Iris pigment epithelial cell (primary cell): ENCODE measurements at places on chromosomes 1 and 21.

- DNase-seq = peak; percentile 75
Measured at GRCh38 chr1:200040481-200041138, 13.1 kb downstream of the NR5A2 start.

DNA sequence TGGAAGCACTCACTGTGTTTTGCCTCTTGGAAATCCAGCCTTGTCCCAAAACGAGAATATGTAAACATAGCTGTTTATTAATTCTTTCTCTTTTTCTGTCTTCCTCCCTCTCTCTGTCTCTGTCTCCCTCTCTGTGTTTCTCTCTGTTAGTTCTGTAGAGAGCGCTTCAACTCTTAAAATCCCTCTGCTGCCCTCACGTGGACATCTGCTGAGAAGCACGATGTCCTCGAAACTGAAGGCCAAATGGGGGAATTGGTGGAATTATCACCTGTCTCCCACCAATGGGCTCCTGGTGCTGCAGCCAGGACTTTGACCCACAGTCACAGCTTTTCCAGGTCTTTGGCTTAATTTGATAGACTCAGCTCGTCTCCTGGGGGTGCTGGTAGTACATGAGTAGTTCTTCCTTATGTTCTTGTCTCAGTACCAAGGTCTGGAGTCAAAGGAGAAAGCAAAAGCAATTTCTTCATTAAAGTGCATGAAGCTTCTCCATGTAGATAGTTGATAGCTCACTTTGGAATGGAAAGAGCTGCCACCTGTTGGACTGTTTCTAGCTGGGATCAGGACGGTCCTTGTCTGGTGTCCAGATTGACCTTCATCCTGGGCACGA, 5.5 kb upstream of the GBP6 start:
- peak; percentile 74 for DNase-seq

- DNase-seq = no peak
Measured at GRCh38 chr1:8649027-8649426, 168.4 kb downstream of the RERE start.

DNA sequence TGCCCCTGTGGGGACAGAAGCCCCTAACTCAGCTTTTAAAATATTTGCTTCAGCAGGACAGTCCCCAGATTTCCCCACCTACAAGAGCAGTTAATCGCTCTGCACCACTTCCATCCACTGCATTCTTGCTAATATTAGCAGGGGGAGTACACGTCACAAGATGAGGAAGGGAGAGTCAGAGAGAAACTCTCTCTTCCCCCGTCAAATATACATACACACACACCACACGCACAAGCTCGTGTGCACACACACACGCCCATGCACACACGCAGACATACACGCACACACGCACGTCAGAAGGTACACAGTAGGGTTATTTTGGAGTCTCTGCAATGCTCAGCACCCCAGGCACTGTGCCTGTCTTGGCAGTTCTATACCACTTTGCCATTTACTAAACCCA, 2.1 kb downstream of the CLCA1 start:
- DNase-seq = no peak

DNA sequence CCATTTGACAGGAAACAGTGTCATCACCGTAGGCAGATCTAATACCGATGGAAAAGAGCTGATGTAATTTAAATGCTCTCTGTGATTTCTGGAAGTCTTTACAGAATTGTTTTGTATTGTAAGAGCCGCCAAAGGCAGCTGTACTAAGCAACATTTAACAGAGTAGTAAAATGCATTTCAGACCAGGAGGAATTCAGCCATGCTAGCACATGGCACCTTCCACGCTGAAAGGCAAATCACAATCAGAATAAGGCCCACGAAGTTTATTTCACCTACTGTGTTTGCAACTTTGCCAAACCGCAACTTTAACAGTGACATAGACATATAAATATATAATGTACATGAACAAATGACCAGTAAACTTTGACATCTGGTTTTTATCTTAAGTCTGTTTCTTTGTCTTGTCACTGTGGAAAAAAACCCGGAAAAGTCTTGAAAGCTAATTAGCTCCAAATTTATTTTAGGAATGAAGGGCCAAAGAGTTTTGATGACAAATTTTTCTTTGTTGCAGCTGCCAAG, 26.1 kb upstream of the DISC1 start:
- peak; percentile 35 for DNase-seq

DNA sequence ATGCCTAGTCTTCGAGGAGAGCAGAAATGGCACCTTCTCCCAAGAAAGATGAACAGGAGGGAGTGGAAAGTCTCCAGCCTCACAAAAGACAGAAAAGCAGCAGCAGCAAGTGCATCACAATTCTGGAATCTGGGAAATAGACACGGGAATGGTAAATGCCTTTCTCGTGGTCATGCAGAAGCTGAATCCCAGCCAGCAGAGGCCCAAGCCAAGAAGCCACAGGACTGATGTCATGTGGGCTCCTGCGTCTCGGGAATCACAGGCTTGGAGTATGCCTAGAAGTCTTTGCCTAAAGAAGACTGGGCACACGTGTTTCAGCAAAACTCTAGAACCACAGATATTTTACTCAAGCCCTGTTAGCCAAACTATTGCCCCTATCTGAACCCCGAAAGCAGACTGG, 260.3 kb upstream of the PLD5 start:
- peak; percentile 5 for DNase-seq

GRCh38 chr21:39178421-39178820, 4.8 kb downstream of the PSMG1 start:
- no peak for DNase-seq

DNA sequence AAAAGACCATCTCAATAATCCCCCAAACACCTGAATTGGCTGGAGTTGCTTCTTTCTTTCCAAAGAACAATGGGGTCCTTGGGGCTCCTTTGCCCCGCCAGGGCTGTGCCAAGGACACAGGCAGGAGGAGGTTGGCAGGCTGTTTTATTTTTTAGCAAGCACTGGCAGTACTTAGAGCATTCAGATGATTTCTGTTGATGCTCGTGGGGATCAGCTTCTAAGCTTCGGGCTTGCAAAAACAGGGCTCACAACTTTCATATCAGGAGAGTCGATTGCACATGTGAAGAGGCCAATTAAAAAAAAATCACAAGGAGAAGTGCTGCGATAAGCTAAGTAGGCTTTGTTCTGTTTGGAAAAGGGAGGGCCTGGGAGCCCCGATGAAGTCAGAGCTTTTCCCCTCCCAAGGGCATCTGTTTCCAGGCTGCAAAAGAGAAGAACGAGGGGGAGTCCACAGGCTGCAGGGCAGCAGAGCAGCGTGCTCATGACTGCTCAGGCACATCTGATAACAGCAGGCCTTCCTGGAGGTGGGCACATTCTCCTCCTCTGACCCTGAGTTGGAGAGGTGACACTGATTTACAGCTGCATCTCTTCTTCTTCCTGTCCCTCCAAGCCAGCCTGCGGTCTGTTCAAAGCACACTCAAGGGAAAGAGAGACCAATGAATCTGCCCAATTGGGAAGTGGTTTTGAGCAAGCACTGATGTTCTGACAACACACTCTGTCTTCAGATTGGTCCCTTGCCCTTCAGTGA, 27.3 kb upstream of the BCAR3 start:
- DNase-seq = no peak

DNA sequence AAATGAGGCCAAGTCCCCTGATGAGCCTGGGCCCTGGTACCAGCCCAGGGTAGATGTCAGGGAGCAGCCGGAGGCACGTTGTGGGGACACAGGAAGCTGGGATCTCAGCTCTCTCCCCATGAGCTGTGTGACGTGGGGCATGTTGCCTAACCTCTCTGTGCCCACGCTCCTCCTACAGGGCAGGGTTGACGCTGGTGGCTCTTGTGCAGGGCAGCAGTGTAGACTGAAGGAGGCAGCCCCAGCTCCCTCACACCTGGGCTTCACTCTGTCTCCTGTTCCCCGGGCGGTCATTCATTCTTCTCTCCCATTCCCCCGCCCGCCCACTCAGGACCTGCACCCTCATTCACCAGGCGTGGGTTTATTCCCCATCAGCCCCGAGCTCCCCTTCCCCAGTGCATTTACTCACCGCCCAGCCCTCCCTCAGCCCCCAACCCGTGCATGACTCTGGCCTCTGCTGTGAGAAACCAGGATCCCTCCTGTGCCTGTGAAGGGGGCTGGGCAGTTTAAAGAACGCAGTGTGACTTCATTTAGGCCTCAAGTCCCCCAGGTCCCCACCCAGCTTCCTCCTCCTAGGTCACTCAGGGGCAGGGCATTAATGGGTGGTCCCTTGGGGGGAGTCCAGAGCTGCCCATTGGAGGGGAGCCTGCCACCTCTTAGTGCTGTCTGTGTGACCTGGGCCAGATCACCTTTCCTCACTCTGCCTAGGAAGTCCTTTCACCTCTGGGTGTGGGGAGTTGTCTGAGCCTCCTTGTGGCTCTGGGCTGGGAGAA, 285.7 kb downstream of the PTPRU start:
- no peak for DNase-seq

DNA sequence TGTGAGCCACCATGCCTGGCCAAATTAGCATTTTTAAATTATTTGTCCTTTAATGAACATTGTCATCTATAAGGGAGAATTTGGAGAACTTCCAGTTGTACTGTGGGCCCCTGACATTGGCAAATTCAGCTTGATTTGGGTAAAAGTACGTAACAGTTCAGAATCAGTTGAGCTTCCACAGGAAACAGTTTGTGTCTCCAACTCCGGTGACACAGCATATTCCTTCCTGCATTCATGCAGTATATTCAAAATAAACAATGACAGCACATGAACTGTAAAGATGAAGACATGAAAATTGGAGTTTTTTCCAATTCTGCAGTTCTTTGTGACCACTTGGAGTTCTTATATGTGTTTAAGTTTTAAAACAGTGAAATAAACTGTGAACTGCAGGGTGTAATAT, 28.2 kb downstream of the RNF220 start:
- peak; percentile 50 for DNase-seq

- DNase-seq = no peak
Measured at GRCh38 chr21:14677013-14677412, 130.9 kb upstream of the SAMSN1 start.

DNA sequence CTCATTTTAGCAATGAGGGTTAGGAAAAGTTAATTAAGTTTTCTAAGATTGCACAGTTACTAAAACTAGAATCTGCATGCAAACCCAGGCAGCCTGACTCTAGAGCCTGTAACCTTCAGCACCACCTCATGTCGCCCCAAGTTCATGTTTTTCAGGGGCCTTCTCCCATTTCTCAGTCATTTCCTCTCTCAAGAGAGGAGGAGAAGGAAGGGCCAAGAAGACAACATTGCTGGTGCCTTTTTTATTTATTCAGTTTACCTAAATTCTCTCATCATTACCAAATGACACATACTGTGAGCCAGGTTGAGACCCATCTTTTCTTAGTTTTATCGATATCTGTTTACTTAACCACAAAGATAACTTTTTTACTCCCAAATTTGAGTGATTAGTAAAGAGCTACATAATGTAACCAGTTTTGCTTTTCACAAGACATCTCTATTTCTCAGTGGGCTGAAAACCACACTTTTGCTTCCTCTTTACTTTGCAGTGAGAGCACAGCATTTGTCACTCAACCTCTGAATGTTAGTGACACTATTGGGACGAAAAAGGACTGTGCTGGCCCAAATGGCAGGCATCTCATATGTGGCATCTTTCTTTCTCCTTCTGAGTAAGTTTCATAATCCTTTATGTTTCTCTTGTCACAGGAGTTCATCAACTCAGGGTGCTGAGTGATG, at the start of gene CD101:
Gene CD101 (plus strand): TSS at position 507 of the 674 bp plus-strand sequence. CDS start 58 bp downstream, at position 565.
- no peak for DNase-seq

- DNase-seq = no peak
Measured at GRCh38 chr1:235940285-235940684, 73.6 kb upstream of the LYST start.

DNA sequence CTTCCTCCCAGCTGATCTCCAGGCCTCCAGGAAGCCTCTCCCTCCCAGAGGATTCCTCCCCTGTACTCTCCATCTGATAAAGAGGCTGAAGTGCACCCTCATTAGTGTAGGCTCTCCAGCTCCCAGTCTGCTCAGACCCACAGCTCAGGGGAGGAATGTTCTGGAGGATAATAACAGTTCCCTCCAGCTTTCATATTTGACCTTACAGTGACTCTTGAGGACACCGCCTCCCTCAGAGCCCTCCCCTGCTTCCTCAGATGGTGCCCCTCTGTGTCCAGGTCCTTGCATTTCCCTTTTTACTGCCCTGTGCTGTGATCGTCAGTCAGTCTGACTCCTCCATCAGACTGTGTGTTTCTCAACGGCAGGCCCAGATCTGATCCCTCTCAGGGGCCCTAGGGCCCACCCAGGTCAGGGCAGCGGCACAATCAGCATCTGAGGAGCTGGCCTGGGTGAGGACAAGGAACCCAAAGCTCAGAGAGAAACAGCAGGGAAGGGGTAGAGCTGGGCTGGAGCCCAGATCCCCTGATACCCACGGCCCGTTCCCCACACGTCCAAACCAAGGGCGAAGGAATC, 1.1 kb upstream of the SHISAL2A start:
- no peak for DNase-seq

DNA sequence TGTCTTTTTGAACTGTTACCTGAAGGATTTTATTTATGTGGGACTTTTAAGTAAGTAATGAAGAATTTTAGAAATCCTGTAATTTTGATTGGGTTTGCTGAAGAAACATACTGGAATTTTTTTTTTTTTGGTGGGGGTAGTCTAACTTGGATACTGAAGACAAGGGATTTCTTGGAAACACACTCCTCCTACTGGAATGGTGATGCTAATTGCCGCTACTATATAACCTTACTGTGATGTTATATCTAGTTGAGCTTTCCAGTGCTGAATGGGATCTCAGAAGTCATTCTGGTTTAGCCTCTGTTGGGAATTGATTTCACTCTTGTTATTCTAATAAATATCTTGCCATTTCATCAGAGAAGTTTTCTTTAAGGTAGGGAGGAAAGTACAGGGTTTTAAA, 8.4 kb downstream of the PPP2R5A start:
- peak; percentile 20 for DNase-seq

- peak; percentile 94 for DNase-seq
Measured at GRCh38 chr21:37149411-37149810, 76.4 kb downstream of the TTC3 start.

DNA sequence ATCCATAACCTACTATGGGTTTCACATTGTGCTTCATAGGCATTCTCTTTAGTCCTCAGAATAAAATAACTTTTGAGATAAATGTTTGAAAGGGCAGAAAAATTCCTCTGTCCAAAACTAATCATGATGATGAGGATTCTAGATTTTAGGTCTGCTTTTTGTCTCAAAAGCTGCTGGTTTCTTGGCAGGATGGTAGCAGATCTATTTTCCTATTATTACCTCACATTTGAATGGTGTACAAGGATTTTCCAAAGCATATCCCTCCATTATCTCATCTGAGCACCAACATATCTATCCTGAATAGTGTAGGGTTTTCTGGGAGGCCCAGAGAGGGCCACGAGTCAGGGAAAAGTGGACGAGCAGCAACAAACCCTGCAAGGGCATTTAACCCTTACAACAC, 201.9 kb downstream of the PLPP3 start:
- no peak for DNase-seq

DNA sequence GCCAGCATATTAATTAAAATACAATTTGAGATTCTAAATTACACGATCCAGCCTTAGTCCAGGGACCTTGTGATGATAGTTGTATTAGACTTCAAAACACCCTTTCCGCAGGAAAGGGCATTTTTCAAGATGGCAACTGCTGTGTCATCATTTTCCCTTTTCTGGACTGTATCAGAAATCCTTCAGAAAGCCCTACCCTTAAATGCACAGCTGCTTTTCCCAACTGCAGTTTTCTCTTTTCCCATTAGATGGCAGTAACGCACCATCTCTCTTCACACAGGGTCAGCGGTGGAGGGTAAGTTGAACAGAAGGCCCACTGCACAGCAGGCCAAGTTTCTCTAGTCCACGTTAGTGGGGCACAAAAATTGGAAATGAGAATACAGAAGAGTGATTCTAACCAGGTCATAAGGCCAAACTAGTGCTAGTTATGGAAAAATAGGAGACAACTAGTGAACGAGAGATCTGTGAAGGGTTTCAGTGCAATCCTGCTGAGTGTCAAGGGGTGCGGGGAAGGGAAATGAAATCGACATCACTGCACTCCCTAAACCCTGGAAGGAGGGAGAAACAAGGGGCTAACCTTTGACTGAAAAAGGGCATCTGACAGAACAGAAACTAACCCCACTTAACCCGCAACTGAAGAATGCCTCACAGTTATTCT, 22.1 kb upstream of the TDRD10 start:
- peak; percentile 80 for DNase-seq
